ENCODE measurements at places on chromosomes 16 and 17.
A peak's percentile ranks its signal among the peaks of the same experiment; 100 is the strongest.

DNA sequence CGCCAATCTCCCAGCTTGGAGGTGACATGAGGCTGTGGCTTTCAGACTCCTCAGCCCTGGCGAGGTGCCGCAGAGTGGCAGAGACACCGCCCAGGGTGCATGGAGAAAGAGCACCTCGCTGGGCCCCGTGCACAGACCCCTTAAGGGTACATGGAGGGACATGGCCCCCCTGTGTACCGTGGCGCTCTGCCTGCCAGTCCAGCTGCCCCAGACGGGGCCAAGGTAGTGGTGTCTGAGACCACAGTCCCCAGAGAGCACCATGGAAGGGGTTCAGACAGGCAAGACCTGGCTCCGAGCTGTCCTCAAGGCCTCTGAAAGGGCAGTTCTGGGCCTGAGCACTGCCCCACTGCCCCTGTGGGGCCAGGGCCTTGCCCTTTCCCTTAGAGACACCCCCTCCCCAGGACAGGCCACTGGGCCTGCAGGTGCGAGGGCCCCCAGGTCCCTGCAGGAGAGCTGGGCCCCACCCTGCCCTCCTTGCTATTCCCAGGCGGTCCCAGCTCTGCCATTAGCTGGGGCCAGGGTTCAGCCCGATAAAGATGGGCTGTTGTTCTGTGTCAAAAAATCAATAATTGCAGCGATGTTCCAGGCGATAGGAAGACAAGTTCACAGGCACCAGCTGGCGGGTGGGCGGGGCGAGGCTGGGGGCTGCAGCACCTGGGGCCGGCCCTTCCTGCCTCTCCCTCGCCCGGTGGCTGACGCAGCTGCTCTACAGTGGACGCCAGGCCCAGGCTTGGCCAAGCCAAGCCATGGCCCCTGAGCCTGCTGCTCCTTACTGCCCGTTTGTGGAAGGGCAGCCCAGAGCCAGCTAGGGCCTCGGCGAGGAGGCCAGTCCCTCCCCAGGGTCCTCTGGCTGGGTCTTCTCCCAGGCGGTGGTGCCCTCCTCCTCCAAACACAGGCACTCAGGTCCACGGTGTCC is 51.7 kb downstream of the ZFPM1 start:
- DNase-seq = no peak

- DNase-seq = no peak
Measured at GRCh38 chr17:15287538-15288267, 22.6 kb upstream of the PMP22 start.

GRCh38 chr16:1450218-1450617 is 5.9 kb upstream of the CCDC154 start:
- DNase-seq = no peak

DNA sequence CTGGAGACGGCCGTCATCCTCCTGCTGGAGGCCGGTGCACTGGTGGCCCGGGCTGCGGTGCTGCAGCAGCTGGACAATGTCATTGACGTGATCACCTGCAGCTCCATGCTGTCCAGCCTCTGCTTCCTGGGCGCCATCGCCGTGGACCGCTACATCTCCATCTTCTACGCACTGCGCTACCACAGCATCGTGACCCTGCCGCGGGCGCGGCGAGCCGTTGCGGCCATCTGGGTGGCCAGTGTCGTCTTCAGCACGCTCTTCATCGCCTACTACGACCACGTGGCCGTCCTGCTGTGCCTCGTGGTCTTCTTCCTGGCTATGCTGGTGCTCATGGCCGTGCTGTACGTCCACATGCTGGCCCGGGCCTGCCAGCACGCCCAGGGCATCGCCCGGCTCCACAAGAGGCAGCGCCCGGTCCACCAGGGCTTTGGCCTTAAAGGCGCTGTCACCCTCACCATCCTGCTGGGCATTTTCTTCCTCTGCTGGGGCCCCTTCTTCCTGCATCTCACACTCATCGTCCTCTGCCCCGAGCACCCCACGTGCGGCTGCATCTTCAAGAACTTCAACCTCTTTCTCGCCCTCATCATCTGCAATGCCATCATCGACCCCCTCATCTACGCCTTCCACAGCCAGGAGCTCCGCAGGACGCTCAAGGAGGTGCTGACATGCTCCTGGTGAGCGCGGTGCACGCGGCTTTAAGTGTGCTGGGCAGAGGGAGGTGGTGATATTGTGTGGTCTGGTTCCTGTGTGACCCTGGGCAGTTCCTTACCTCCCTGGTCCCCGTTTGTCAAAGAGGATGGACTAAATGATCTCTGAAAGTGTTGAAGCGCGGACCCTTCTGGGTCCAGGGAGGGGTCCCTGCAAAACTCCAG is 1.1 kb downstream of the MC1R start:
- no peak for DNase-seq

GRCh38 chr16:4618645-4619418 is 4.1 kb upstream of the UBALD1 start:
- DNase-seq = no peak

GRCh38 chr17:3683054-3683511 is 12.9 kb downstream of the P2RX5 start:
- DNase-seq = peak; percentile 61

- no peak for DNase-seq
Measured at GRCh38 chr17:50134206-50135110, 4.5 kb upstream of the SAMD14 start.

All from hematopoietic multipotent progenitor cell treated with erythropoietin and hydrocortisone succinate and interleukin-3 and kit ligand, for 15 days (in vitro differentiated cells).